ENCODE measurements at places on chromosomes 7 and 10. TPM values are rescaled to one million over a fixed set of nuclear protein-coding genes. Genes with fewer than 3 reads are reported as not detected.

The AQP1 gene
- 0.15 TPM for total RNA-seq

The PLAC9 gene
- not detected for total RNA-seq

The HOXA5 gene
- not detected for total RNA-seq

The CCL26 gene
- total RNA-seq: not detected

The FGFBP3 gene
- 3.6 TPM for total RNA-seq

The TMEM229A gene
- not detected for total RNA-seq

The RAMP3 gene
- not detected for total RNA-seq

The TWIST1 gene
- 0.18 TPM for total RNA-seq

The C10orf62 gene
- not detected for total RNA-seq

GRCh38 chr7:155804897-155805825, 7.1 kb downstream of the SHH start:
- no peak for DNase-seq

DNA sequence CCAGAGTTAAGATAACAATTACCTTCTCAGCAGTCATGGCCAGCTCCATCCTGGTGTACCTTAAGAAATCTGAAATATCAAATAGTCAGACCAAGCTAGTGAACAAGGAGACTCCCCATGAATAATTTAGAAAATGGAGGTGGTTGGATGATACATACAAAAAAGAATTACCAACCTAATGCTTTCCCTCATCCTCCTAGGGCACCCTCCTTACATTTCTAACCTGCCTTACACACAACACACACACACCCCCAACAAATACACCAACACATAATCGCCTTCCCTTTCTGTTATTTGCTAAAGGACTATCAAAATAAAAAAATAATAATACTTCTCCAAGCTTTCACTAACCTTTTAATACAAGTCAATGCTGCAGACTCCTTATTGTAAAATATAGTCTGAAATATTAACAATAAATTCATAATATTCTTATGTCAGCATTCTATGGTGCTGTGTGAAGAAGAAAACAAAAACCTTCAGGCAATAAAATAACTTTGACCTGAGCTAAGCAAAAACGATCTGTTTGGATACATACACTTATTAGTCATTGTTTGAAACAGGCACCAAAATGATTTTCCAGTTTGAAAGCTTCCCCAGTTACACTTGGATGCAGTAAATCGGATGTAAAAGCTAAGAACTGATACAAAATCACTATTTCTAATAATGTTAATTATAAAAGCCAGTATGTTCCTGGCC, 3.4 kb downstream of the TWIST1 start:
- no peak for DNase-seq

DNA sequence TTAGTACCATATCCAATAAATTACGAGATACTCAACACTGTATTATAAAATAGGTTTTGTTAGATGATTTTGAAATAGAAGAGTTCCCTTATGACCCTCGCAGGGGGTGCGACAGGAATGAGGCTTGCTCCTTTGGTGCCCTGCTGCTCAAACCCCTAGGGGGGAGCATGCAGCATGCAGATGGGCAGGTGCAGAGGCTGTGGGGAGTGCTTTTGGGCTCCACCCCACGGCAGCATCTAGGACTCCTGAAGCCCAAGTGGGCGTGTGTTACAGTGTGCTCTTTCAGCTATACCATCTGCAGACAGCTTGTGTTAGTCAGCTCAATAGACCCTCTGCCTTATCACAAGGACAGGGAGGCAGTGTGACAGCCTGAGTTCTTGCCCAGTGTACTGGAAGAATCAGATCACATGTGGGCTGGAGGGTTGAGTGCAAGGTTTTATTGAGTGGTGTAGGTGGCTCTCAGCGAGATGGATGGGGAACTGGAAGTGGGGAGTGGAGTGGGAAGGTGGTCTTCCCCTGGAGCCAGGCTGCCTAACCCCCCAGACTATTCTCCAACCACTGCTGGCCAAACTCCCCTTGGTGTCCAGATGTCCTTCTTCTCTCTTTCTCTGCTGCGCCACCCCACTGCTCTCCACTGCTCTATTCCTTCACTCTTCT, 3.1 kb upstream of the MRC1 start:
- DNase-seq: no peak

- no peak for DNase-seq
Observed at GRCh38 chr10:101061624-101062231, at the start of gene KAZALD1. Gene KAZALD1 (plus strand): TSS chr10:101061989. CDS start chr10:101062593, 604 bp downstream.

- peak; percentile 21 for DNase-seq
Observed at GRCh38 chr7:50661345-50662040, 96.3 kb upstream of the DDC start.

- no peak for DNase-seq
Observed at GRCh38 chr10:77175631-77176222, 461.9 kb downstream of the KCNMA1 start.

GRCh38 chr7:79822620-79823240, 311.9 kb upstream of the GNAI1 start:
- no peak for DNase-seq

DNA sequence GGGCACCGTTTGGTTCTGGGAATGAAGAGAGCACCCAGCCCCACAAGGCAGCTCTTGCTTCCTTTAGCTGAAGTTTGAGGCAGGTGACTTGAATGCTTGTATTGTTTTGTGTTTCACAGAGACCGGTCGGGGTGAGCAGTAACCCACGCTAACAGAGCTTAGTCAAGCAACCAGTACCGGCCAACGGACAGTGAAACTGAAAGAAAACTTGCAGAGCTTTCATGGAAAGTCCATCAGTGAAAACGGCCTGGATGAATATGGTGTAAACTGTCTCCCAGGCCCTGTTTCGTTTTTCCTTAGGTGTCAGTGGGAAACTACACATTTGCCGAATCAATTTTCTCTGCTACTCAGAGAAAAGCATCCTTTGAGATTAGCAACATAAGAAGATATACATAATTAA, 101.1 kb downstream of the LYZL1 start:
- DNase-seq: no peak

DNA sequence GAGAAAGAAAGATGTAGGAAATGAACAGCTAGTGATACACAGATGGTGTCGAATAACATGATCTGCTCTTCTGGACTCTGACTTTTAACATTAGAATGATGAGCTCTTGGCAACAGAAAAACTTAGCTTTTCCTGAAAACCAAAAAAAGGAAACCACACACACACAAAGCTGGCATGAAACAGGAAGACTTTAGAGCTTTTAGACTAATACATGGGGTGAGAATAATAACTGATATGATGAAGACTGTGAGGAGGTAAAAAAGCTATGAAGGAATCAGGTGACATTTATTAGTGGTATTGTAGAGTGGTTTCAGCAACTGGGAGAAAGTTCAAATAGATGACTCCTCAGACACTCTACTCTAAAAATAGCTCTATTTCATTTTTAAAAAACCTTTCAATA, 491.9 kb downstream of the PARD3 start:
- DNase-seq: no peak

- no peak for DNase-seq
Observed at GRCh38 chr10:95196046-95196445, 2.0 kb downstream of the ACSM6 start.

- DNase-seq: no peak
Observed at GRCh38 chr7:158029509-158029908, 558.1 kb downstream of the PTPRN2 start.

GRCh38 chr7:90025771-90026170, 128.5 kb upstream of the STEAP1 start:
- no peak for DNase-seq

DNA sequence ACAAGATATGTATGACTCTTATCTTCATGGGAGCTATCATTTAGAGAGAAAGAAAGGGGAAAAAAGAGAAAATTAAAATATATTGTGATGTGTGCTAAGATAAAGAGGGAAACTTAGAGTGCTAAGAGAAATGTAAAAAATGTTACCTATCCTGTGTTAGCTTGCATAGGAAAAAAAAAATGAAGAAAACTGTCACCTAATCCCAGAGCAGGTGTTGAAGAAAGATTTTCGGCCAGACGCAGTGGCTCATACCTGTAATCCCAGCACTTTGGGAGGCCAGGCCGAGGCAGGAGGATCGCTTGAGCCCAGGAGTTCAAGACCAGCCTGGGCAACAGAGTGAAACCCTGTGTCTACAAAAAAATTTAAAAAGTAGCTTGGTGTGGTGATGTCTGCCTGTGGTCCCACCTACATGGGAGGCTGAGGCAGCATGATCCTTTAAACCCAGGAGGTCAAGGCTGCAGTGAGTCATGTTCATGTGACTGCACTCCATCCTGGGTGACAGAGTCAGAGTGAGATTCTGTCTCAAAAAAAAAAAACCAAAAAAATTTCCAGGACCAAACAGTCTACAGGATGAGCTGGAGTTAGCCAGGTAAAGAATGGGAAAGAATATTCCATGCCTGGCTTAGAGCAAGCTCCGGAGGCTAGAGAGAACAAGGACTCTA, 2.4 kb upstream of the MKLN1 start:
- DNase-seq: no peak
